ENCODE measurements at places on chromosomes 12 and 14.

- H3K4me3 ChIP-seq = peak overlapping the region; percentile 95
- peak overlapping the region; percentile 97 for H3K27ac ChIP-seq
- H3K27me3 ChIP-seq = no peaks in the 10 kb centered on the region
- H3K4me1 ChIP-seq = peaks cover 11% of the 10 kb centered on the region
- no peak for DNase-seq
- H3K36me3 ChIP-seq = no peaks in the 10 kb centered on the region
These were observed 435 bp downstream of the FOXM1 start for GRCh38 chr12:2876431-2877046.

DNA sequence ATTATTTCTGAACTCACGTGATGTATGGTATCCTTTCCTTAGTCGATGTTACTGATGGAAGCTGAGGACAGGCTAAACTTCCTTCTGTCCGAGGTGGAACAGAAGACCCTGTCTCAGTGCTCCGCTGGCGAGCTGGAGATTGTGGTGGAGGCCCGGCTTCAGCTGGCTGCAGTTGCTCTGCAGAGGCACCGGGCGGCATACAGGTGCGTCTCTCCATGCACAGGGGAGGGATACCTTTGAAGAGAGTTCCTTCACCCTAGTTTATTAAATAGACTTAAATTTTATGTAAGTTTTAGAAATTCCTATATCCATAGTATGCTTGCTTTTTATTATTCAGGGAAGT is 186.7 kb upstream of the NEDD1 start:
- no peaks in the 10 kb centered on the region for H3K36me3 ChIP-seq
- no peak overlapping the region for H3K4me3 ChIP-seq
- H3K4me1 ChIP-seq = peaks cover 12% of the 10 kb centered on the region

DNA sequence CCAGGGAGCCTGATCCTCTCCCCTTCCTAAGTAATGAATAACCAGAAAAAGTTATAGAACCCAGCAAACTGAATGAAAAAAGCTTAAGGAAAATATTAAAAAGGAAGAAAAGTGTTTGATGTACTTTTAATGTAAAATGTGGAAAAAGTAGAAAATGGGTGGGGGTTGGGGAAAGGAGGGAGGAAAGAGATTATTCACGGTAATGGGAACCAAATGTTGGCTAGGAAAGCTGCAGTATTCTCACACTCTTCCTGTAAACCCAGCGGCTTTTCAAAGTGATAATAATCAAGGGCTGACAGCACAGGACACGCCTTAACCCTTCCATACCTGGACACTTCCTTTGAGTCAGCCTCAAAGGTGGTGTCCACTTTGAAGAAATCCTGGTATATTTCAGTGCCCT is 139.2 kb downstream of the TGFB3 start:
- no peak overlapping the region for H3K27ac ChIP-seq
- peaks cover 7% of the 10 kb centered on the region for H3K4me1 ChIP-seq
- H3K27me3 ChIP-seq = no peaks in the 10 kb centered on the region
- no peaks in the 10 kb centered on the region for H3K36me3 ChIP-seq
- DNase-seq = no peak

DNA sequence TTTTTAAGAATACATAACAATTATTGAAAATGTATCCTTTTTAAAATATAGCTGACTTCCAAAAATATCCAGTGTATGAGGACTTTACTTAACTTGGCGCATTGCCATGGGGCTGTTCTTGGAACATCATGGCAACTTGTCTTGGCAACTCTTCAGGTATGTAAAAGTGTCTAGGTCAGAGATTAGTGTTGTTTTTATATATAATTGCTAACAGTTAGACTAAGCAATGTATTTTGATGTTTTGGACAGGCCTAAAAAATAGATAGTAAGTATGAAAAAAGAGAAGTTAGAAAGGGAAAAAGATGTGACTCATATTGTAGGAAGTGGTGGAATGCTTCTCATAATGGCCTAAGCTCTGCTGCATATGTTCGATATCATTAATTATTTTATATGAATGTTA is 70.9 kb downstream of the MON2 start:
- H3K4me3 ChIP-seq = no peak overlapping the region
- H3K36me3 ChIP-seq = peaks cover 40% of the 10 kb centered on the region
- no peak for DNase-seq
- no peak overlapping the region for H3K27ac ChIP-seq
- H3K27me3 ChIP-seq = no peaks in the 10 kb centered on the region

GRCh38 chr12:67358781-67359338 is 89.7 kb downstream of the CAND1 start:
- DNase-seq = no peak
- no peaks in the 10 kb centered on the region for H3K36me3 ChIP-seq
- no peak overlapping the region for H3K27ac ChIP-seq
- no peaks in the 10 kb centered on the region for H3K27me3 ChIP-seq
- H3K4me3 ChIP-seq = no peak overlapping the region
- peaks cover 4% of the 10 kb centered on the region for H3K4me1 ChIP-seq

- H3K4me3 ChIP-seq = no peak overlapping the region
- H3K27ac ChIP-seq = no peak overlapping the region
- H3K27me3 ChIP-seq = no peaks in the 10 kb centered on the region
- no peak for DNase-seq
- no peaks in the 10 kb centered on the region for H3K36me3 ChIP-seq
These were observed 73.9 kb upstream of the HIF1A start for GRCh38 chr14:61621444-61621843.

GRCh38 chr14:22112004-22112403 is 438.4 kb upstream of the OR4E1 start:
- H3K27me3 ChIP-seq = no peaks in the 10 kb centered on the region
- no peaks in the 10 kb centered on the region for H3K36me3 ChIP-seq
- no peak overlapping the region for H3K4me3 ChIP-seq
